Gastroesophageal sphincter (tissue), 4 donors: ENCODE measurements at places on chromosomes 16 and 17. TPM values are rescaled to one million over a fixed set of nuclear protein-coding genes. Genes with fewer than 3 reads are reported as not detected.

Gene STAT5B
- 73.3 TPM for total RNA-seq

Gene ADGRG1
- total RNA-seq: 15.7 TPM

Gene NPIPA2
- total RNA-seq: 4.0 TPM

Gene CCL3
- not detected for total RNA-seq
